ENCODE measurements at places on chromosomes 16 and 17. TPM values are rescaled to one million over a fixed set of nuclear protein-coding genes. Genes with fewer than 3 reads are reported as not detected.
A peak's percentile ranks its signal among the peaks of the same experiment; 100 is the strongest.

- DNase-seq = no peak
These were observed 11.6 kb upstream of the RMI2 start for GRCh38 chr16:11333702-11334101.

DNA sequence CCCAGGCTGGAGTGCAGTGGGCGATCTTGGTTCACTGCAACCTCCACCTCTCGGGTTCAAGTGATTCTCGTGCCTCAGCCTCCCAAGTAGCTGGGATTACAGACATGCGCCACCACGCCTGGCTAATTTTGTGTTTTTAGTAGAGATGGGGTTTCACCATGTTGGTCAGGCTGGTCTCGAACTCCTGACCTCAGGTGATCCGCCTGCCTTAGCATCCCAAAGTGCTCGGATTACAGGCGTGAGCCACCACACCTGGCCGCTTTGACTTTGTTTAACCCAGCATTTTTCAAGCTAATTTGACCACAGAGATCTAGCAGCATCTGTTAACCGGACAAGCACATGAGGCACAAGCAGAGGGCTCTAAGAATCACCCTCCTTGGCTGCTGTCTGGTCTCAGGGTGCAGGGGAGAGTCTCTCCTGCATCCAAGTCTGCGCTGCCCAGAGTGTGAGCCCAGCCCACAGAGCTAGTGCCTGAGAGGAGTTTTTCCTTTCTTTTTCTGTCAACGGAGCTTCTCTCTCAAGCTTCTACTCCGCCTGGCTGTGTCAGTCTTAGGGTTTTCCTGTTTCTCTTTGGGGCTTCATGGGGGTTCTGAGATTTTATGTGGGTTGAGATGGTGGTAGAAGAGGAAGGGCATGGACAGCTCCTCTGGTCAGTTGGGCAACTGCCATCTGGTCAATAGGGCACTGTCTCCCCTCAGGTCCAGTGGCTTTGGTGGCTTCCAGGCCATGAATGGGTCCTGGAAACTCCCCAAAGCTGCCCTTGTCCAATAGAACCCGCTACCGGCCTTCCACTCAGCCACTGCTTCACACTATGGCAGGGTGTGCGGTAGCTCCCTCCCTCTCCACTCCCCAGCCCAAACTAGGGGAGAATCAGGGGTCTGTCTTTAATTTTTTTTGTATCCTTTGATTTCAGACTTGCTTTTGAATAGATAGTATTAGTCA lies 59.6 kb downstream of the TNFRSF13B start:
- DNase-seq = no peak

The CORO1A gene
- total RNA-seq = 8.4 TPM

GRCh38 chr17:3763777-3764170 lies 37.2 kb downstream of the ITGAE start:
- no peak for DNase-seq

- no peak for DNase-seq
These were observed 3.0 kb downstream of the ALKBH5 start for GRCh38 chr17:18186627-18186982.

- no peak for DNase-seq
These were observed 9.8 kb upstream of the SMTNL2 start for GRCh38 chr17:4574448-4575045.

- peak; percentile 53 for DNase-seq
These were observed 49.9 kb upstream of the CDR2 start for GRCh38 chr16:22424161-22424937.

Data from Right ventricle myocardium superior (tissue), 1 donor.